T-helper 17 cell (primary cell): ENCODE measurements at places on chromosomes 16 and 17.

GRCh38 chr17:56540836-56541235 is 52.7 kb upstream of the NOG start:
- DNase-seq = no peak

- no peak for DNase-seq
Measured at GRCh38 chr17:2822358-2822757, 26.1 kb downstream of the RAP1GAP2 start.

- no peak for DNase-seq
Measured at GRCh38 chr16:14608604-14609003, 21.5 kb downstream of the PARN start.

GRCh38 chr17:81097134-81097942 is 62.4 kb downstream of the BAIAP2 start:
- peak; percentile 37 for DNase-seq

DNA sequence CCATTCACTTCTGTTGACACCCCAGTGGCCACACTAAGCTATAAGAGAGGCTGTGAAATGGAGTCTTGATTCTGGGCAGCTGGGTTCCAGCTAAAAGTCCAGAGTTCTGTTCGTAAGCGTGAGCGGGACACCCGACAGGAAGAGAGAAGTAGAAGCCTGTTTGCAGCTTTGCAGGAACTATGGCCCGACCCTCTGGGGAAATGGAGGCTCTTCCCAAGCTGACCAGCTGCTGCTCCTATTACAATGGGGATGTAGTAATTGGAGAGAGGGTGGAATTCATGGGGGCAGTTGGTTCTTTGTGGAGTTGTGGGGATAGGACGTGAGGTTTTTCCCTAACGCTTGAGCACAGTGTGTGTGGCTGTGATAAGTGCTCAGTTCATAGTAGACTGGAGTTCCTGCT is 28.4 kb downstream of the UBALD1 start:
- DNase-seq = no peak

- DNase-seq = no peak
Measured at GRCh38 chr16:74747716-74748615, 26.7 kb downstream of the FA2H start.

DNA sequence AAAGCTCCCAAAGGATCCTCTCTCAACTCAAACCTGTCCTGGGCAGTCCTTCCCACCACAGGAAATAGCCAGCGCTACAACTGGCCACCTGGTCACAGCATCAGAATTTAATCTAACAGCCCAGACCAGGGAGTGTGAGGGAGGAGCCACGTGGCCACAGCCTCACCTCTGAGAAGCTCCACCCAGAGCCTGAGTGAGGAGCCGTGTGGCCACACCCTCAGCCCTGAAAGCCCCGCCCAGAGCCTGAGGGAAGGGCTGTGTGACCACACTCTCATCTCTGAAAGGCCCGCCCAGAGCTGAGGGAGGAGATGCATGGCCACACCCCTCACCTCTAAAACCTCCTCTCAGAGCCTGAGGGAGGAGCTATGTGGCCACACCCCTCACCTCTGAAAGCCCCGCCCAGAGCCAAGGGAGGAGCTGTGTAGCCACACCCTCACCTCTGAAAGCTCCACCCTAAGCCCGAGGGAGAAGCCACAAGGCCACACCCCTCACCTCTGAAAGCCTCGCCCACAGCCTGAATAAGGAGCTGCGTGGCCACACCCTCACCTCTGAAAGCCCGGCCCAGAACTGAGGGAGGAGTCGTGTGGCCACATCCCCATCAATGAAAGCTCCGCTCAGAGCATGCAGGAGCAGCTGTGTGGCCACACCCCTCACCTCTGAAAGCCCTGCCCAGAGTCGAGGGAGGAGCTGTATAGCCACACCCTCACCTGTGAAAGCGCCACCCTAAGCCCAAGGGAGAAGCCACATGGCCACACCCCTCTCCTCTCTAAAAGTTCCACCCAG is 28.6 kb downstream of the SLC38A8 start:
- peak; percentile 37 for DNase-seq

DNA sequence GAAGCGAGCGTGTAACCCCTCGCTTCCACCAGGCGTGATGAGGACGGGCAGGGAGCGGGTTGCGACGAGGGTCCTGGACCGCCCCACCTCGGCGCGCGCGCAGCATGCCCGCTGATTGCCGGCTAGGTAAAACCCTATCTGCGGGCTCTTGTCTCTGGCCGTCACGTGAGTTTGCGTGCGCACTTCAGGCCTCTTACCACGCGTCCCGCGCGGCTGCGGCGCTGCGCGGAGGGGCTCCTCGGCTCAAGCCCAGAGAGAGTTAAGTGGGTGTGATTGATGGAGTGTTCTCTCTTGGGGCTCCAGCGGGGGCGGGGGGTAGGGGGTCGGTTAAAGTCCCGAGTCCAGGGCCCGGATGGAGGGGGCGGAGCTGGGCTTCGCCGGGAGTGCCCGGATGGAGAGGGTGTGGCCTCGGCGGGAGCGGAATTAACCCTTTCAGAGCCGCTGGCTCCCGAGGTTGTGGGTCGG is 7.9 kb downstream of the KDM6B start:
- DNase-seq = peak; percentile 75

DNA sequence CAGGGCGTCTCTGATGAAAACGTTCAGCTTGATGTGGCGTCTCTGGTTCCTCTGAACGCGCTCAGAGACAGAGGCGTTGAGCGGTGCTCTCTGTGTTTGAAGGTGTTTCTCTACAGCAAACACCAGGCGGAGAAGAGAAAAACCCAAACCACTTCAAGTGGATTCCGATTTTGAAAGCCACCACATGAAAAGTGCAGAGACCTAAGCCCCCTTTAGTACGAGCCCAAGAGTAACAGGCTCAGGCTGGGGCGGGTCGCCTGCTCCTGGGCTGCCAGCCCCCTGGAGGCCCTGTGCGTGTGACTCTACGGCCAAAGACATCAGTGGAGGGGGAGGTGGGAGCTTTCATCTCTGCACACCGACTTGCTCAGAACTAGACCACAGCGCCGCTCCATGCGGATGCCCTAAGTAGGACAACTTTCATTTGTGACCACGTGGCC is 328.4 kb downstream of the MAF start:
- DNase-seq = peak; percentile 46

DNA sequence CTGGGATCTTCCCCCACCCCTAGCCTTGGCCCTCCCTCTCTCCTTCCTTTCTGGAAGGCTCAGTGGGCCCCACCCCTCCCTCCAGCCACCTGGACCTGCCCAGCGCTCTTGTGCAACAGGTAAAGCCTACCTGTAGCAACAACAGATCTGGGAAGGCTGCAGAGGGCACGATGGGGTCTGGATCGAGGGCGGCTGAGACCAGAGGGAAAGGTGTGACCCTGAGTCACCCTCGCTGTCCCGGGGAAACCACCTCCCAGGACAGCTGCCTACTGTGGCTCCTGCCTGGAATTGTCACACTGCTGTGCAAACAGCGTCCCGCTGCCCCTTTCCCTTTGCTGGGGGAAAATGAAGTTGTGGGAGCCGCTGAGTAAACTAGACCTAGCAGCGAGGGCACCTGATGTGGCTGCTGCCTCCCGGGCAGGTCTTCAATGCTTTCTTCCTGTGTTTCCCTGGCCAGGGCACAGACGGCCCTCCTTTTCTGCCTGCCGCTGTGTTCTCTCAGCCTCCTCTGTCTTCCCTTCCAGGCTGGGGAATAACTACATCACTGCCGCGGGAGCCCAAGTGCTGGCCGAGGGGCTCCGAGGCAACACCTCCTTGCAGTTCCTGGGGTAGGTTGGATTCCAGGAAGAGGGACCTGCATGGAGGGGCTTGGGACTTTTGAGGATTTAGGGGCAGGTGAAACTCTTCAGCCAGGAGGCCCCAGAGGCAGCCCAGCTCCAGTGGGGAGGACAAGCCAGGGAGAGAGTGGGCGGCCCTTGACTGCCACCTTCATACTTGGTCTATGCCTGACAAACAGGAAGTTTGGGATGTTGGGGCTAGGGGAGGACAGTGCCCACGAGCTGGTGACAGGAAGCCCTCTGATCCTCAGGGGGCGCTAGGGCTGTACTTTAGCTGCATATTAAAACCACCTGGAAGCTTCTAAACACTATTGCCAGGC is 22.2 kb upstream of the CYLD start:
- no peak for DNase-seq

DNA sequence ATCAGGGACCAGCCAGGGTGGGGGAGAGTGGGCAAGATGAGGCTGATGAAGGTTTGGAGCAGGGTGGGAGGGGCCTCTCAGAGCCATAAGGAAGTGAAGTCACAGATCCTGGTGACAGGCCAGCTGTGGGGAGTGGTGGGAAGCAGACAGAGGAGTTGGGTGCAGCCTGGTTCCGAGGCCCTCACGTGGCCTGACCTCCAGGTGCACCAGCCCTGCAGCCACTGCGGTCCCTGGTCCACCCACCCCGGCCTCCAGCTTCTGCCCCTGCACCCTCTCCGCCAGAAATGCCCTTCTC is 3.9 kb upstream of the ZFPM1 start:
- DNase-seq = no peak

- no peak for DNase-seq
Measured at GRCh38 chr17:4074831-4075495, 67.9 kb downstream of the ZZEF1 start.

GRCh38 chr16:90046122-90046970 is 27.1 kb upstream of the DBNDD1 start:
- no peak for DNase-seq

GRCh38 chr17:39841134-39841683 is 22.9 kb downstream of the IKZF3 start:
- DNase-seq = no peak

DNA sequence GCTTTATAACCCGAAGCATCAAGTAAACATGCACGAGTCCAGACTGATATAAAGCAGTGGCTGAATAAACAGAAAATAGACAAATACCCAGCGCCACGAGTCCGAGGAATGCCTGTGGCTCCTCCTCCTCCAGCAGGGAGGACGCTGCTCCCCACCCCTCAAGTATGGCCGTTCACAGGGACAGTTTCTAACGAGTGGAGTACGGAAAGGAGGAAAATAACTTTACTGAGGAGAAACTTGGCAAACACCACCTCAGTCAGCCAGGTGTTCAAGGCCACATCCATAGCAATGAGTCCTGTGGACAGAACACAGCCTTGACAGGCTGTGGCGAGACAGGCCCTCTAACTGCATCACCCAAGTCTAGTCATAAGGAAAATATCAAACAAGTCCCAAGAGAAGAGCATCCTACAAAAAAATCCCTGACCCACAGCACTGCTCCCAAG is 9.2 kb downstream of the ZDHHC7 start:
- DNase-seq = no peak

DNA sequence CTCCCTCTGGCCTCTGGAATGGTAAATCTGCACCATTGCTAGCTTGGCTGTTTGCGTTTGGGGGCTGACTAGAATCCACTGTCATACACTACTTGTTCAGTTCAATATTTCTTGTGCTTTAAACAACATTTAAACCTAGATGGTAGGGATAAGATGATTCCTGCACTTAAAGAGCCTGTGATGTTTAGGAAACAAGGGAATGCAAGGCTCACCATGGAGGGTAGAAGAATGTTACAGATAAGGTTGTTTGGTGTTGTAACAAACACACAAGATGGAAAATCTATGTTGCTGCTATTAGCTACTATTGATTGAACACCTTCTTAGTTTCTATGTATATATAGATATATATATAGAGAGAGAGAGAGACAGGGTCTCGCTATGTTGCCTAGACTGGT is 31.4 kb downstream of the YPEL2 start:
- DNase-seq = no peak

GRCh38 chr17:10067446-10068143 is 130.8 kb downstream of the GAS7 start:
- no peak for DNase-seq

DNA sequence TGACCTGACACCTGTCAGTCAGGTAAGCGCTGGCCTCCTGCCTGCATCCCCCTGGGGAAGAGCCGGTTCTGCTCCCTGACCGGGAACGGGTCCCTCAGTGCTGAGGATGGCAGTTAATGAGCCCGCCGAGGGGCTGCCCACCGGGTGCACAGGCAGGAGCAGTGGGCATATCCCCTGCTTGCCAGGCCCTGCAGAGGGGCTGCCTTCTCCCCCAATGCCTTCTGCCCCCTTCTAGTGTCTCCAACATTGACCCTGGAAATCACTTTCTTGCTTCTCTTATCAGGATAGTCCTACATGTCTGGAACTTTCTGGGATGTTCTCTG is 388.5 kb downstream of the SEC14L1 start:
- DNase-seq = no peak

GRCh38 chr16:31201582-31202413 is 762 bp downstream of the PYCARD start:
- no peak for DNase-seq

DNA sequence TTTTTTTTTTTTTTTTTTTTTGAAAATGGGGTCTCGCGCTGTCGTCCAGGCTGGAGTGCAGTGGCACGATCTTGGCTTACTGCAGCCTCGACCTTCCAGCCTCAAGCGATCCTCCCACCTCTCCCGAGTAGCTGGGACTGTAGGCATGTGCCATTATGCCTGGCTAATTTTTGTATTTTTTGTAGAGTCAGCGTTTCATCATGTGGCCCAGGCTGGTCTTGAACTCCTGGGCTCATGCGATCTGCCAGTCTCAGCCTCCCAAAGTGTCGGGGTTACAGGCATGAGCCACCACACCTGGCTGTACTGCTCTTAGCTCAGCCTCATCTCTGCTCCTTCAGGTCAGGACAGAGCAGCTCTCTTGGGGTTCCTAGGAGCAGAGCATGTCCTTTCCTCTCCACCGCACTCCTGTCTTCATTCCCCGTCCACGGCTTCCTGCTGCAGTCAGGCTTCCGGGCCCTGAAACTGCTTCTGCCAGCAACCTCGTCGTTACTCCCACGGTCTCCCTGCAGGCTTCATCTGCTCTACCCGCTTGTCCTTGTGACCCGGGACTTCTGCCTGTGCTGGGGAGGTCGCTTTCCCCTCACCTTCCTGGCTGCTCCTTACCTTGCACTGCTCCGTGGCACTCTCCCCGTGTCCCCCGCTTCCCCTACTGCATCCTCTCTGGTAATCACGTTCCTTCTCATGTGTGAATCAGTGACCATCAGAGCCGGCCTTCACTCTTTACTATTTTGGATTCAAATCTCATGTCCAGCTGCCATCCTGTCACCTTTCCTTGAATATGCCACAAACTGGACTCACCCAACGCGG is 38.0 kb downstream of the PRMT7 start:
- no peak for DNase-seq

GRCh38 chr17:50903604-50904517 is 37.7 kb upstream of the TOB1 start:
- peak; percentile 43 for DNase-seq

DNA sequence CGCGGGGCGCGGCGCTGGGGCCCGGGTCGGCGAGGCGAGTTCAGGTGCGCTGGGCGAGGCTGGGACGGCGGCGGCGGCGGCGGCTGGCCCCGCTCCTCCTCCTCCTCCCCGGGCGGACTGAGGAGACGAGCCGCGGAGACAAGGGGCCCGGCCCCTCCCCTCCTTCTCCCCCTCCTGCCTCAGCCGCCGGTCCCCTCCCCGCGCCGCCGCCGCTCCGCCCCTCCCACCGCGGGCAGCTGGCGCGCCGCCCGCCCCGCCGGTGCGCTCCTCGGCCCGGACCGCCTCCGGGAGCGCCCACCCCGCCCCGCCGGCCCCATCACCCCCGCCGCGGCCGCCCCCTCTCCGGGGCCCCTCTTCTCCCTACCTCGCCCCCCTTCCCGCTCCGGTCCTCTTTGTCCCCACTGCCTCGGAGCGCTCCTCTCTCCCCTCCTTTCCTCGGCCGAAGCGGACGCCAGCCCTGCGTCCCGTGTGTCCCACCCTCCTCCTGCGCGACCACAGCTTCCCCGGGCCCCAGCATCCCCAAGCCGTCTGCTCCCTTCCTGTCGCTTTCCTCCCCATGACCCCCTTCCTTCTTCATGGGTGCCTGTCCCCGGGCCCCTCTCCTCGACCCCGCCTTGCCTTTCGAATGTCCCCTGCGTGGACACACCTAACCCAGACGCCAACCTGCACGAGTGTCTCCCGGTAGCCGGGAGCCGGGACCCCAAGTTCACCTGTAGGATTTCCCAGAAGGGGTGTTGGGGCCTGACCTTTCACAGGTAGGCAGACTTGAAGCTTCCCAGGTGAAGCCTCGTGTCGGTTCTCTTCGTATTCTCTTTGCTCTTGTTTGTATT is at the start of gene TOX3:
Gene TOX3 (minus strand): TSS at position 140 of the 830 bp plus-strand sequence. CDS start 420 bp downstream, outside the sequence.
- no peak for DNase-seq
